Brain microvascular endothelial cell (primary cell): ENCODE measurements at places on chromosomes 3 and 15.

- no peak for DNase-seq
Observed at GRCh38 chr15:63347074-63347857, 34.4 kb downstream of the CA12 start.

DNA sequence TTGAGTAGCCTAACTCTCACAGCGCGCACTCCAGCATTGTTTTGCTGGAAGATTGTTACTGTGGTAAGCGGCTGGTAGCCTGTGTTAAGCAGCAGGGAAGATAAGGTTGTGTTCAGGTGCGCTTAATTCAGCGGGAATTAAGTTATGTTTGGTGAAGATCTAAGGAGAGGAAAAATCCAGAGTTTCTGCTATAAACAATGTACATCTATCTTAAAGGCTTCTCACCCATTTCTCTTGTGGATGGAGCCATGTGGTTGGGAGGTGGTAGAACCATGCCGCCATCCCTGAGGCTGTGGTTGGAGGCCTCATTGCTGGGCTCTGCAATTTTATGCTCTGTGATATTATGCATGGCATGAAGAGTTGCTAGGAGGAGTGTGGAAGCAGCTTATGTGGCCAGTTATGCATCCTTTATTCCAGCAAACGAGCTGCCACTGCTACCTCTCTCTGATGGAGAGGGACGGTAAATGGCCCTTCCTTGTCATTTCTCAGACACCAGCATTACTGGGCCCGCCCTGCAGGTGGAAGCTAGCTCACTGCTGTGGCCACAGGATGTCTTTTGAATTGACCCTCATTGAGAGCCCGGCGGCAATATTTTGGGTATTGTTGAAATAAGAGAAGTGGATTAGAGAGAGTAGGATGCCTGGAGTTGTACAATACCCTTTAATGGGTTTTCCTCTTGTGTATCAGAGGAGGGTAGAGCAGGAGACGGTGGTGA, 1.3 kb downstream of the MINAR1 start:
- no peak for DNase-seq

GRCh38 chr3:71305231-71306206, 278.0 kb downstream of the FOXP1 start:
- DNase-seq: peak; percentile 48

GRCh38 chr3:114650808-114651207, 357.0 kb downstream of the TIGIT start:
- no peak for DNase-seq

- DNase-seq: no peak
Observed at GRCh38 chr3:186637686-186638085, 2.5 kb upstream of the FETUB start.

DNA sequence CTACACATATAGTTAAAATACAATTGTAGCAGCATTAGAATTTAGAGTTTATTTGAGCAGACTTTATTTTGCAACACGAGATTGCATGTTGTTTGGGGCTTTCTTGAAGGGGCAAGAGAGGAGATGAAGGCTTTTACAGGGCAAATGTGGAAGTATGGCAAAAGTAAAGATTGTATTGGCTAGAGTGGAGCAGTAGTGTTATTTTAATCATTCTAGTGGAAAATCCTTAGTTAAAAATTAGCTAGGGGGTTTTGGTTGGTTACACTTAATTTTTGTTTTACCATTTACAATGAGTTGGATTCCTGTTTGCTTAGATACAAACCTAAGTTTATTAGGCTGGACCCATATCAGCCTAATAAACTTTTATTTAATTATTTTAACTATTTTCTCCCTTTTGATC, 4.6 kb downstream of the OR5H15 start:
- no peak for DNase-seq

DNA sequence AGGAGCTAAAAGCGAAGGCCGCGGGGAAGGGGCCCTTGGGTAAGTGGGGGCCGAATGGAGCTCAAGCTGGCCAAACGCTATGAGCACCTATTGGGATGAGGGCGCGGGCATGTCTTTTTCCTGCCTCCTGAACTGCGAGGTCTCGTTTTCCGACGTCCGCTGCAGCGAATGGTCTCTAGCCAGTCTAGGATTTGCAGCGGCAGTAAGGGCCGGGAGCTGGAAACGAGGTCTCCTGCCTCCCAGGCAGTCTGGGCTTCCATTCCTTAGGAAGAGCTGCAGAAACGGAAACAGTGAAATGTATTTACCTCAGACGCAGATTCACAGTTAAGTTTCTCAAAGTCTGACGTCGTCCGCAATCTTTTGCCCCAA, 517 bp downstream of the TMA7 start:
- no peak for DNase-seq

DNA sequence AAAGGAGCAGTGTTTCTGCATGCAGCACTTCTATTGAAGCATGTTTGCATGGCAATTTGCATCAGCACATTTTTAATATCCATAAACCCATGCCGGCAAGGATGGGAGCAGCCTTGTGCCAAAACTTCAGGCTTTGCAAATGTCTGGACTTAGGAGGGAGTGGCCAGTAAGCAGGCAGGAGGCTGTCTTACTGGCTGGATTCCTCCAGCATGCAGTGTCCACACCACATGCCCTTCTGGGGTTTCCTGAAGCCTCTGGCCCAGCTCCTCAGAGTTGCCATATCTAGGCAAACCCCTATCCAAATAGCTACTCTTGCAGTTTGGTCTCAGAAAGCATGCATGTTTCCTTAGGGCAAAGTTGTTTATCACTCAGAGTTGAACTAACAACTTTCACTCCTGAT, 139.1 kb upstream of the MRPS22 start:
- no peak for DNase-seq

- DNase-seq: peak; percentile 89
Observed at GRCh38 chr15:71294251-71294910, 179.1 kb downstream of the THSD4 start.

- DNase-seq: no peak
Observed at GRCh38 chr3:72574144-72574543, 274.1 kb downstream of the SHQ1 start.

DNA sequence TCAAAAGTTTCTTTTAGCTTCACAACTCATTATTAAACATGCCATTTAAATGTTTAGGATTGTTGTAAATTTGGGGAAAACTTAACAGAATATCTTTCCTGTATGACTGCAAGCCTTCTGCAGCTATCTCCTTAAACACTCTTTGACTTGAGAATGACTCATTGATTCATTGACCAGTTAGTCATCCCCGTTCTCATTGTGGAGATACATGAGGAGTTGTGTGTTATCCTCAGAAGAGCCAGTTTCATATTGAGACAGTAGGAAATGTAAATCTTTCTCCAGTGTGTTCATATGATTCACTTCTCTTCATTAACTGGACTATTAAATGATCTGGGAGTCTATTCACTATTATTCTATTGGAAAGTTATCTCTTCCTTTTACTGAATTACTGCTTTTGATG, 83.0 kb downstream of the CRYGS start:
- DNase-seq: peak; percentile 62
